H7 (cell line): ENCODE measurements at places on chromosomes 5 and 9. TPM values are rescaled to one million over a fixed set of nuclear protein-coding genes. Genes with fewer than 3 reads are reported as not detected.

PDCD1LG2 gene
- not detected in 2 replicates for total RNA-seq

FBXL7 gene
- total RNA-seq = 7.5 and 8.4 TPM in 2 replicates

WDR31 gene
- total RNA-seq = 0.11 and 0.38 TPM in 2 replicates

ANKRD34B gene
- 0.03 TPM in 1 of 2 replicates, not detected in the other for total RNA-seq
